ENCODE measurements at places on chromosomes 1 and 21.

GRCh38 chr21:44760376-44760775 is 41.2 kb downstream of the UBE2G2 start:
- no peak for DNase-seq

GRCh38 chr21:14554948-14555347 is 8.8 kb upstream of the SAMSN1 start:
- no peak for DNase-seq

GRCh38 chr1:210413951-210414350 is 85.2 kb downstream of the HHAT start:
- DNase-seq: no peak

GRCh38 chr1:12622506-12622905 is 4.5 kb upstream of the DHRS3 start:
- DNase-seq: no peak

GRCh38 chr1:207172321-207172720 is 68.3 kb downstream of the C4BPA start:
- DNase-seq: no peak

DNA sequence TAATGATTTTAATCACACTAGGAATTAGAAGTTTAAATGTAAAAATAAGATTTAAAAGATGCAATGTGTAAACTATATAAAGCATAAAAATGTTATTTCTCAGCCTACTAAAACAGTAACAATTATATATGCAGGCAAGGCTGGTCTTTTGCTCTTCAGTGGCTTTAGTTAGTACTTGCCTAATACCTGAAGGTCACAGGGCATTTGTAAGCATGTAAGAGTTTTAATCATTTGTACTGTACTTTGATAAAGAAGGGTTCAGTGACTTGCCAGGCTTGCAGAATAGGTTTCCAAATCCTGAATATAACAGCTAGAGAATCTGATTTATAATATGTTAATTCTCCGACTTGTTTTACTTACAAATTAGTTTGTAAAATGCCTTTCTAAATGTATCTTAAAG is 256.5 kb downstream of the GPR52 start:
- DNase-seq: no peak

GRCh38 chr1:9235096-9235459 is 504 bp downstream of the H6PD start:
- no peak for DNase-seq

- DNase-seq: no peak
Observed at GRCh38 chr21:25412100-25412499, 195.2 kb downstream of the MRPL39 start.

GRCh38 chr1:244387415-244387814 is 64.3 kb downstream of the ADSS2 start:
- DNase-seq: no peak

- no peak for DNase-seq
Observed at GRCh38 chr21:26194811-26195251, 24.3 kb upstream of the APP start.

DNA sequence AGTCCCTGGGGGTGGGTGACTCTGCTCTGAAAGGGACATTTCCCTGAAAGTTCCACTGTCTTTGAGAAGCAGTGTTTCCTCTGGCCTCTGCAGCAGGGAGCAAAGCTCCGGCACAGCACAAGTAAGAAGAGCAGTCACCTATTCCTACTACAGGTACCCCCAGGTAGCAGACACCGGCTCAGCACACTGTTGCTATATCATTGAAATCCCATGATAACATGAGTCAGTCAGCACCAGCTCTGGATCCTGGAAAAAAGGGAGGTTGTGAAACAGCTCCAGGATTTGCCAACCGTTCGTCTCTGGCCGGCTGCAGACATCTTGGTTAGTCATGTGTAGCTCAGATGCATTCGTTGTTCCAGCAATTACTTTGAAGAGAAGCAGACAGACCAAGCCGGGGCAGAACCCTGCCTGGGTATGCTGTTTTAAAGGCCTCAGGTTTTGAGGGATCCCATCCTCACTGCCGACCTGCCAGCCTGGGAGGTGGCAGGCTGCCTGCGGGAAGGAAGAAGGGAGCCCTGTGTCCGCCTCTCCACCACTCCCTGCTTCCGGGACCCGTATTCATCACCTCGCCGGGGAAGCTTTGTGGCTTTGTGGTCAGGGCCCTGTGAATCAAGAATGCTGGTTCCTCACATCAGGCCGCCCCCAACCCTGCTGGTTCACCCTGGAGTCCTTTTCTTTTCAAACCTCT is 139.2 kb downstream of the CLIC6 start:
- peak; percentile 98 for DNase-seq

- no peak for DNase-seq
Observed at GRCh38 chr1:3814065-3814464, 17.8 kb upstream of the LRRC47 start.

DNA sequence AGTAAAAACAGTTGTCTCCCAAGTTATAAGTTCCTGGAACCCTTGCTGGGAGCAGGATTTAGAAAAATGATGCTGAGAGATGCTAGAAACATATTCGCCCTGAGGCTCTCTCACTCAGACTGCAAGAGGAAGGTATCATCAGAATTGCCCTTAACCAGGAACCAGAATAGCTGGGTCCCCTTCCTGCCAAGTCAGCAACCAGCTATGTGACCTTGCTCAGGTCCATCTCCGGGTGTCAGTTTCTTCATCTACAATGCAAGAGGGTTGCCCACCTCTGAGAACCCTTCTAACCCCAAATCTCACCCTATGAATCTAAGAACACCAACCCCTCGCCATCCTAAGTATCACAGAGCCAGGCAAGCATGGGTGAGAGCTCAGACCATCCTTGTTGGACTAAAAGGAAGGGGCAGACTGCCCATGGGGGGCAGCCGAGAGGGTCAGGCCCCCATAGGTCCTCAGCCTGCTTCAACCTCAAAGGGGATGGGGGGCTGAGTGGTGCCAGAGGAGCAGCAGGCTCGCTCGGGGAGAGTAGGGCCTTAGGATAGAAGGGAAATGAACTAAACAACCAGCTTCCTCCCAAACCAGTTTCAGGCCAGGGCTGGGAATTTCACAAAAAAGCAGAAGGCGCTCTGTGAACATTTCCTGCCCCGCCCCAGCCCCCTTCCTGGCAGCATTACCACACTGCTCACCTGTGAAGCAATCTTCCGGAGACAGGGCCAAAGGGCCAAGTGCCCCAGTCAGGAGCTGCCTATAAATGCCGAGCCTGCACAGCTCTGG is 390 bp upstream of the S100A9 start:
- no peak for DNase-seq

DNA sequence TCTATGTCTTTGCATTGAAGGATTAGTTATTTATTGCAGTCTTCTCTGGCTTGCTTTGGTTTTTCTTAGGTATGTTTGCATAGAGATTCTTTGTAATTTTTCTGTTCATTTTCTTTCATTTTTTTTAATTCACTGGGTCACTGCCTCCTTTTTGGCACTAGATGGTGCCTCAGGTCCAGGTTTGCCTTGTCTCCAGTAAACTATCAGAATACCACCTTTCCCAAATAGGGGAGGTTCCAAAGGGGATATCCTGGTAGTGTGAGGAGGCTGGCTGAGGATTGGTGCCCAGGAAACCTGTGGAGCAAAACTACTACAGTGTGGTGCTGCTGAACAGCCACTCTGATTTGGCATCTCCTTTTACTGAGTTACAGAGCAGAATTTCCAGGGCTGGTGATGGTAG is 257.1 kb downstream of the KCTD3 start:
- no peak for DNase-seq

DNA sequence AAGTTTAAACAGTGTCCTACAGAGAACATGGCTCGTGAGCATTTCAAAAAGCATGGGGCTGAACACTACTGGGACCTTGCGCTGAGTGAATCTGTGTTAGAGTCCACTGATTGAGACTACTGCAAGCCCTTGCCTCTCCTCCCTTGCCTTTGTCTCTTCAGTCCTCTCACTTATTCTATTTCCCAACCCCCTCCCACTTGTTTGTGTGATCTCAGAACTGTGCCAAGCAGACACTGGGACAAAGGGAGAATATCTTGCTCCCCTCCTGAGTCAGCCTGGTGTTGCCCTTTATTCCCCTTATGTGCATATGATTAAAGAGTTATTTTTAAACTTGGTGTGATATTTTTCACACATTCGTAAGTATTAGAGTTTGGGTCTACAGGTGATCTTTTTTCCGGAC is 11.1 kb upstream of the RPRD2 start:
- no peak for DNase-seq

GRCh38 chr1:54506594-54506993 is 41.4 kb upstream of the ACOT11 start:
- DNase-seq: no peak

GRCh38 chr1:16900751-16901150 is 5.0 kb downstream of the RNU1-2 start:
- DNase-seq: peak; percentile 23

GRCh38 chr1:198167436-198167934 is 10.7 kb downstream of the NEK7 start:
- DNase-seq: no peak

GRCh38 chr1:223066415-223066814 is 76.6 kb downstream of the TLR5 start:
- DNase-seq: no peak

GRCh38 chr1:115882913-115883902 is 42.3 kb upstream of the NHLH2 start:
- DNase-seq: no peak

- DNase-seq: peak; percentile 26
Observed at GRCh38 chr1:154609398-154610380, 1.7 kb upstream of the ADAR start.

DNA sequence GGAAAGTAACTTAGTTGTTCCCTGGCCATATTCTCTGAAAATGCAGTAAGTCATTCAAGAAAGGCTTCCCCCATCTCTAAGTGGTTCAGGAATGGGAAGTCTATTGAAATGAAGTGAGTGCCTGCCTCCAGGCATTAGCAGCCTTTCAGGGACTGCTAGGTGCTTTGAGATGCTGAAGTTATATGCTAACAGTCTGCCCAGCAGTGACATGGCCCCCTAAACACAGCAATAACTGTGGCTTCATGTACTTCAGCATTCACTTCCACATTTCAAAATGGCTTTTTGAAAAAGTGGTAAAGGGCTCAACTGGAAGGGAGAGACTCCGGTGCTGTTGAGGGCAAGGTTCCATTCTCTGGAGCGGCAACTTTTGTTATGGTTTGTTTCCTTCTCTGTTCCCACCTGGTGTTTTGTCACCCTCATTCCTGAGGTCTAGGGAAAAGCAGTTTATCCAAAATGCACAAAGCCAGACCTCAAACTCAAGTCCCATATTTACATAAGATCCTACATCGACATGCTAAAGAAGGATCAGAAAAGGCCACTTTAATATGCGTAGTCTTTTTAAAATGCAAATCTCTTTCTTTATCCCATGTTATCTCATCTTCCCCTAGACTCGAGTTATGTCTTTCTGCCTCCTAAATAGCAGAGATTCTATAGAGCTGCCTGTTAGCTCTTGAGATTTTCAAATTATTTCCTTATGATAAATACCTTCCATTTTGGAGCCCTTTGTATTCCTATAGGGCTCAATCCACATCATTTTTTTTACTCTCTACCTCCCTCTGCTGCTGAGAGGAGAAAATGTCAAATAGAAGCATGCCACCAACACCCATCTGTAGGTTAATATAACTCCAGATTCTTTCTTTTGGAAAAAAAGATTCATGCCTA is 34.2 kb upstream of the LRRC8C start:
- DNase-seq: peak; percentile 52

GRCh38 chr1:27057801-27058625 is 45.4 kb upstream of the TENT5B start:
- no peak for DNase-seq

DNA sequence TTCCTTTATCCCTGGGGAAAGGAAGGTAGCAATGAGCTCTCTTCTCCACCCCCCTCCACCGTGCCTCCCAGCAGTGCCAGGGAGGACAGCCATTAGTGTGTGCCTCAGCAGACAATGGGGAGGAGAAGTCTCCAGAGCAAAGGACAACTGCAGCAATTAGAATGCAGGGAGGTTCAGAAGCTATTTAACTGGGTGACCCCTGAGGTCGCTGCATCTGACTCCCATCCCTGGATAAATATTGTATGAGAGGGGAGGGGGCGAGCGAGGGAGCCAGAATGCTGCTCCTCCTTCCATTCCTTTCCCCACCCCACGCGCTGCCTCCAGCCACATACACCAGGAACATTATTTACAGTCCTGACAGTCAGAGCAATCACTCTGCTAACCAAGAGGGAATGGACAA is 59.0 kb downstream of the ERI3 start:
- no peak for DNase-seq

DNA sequence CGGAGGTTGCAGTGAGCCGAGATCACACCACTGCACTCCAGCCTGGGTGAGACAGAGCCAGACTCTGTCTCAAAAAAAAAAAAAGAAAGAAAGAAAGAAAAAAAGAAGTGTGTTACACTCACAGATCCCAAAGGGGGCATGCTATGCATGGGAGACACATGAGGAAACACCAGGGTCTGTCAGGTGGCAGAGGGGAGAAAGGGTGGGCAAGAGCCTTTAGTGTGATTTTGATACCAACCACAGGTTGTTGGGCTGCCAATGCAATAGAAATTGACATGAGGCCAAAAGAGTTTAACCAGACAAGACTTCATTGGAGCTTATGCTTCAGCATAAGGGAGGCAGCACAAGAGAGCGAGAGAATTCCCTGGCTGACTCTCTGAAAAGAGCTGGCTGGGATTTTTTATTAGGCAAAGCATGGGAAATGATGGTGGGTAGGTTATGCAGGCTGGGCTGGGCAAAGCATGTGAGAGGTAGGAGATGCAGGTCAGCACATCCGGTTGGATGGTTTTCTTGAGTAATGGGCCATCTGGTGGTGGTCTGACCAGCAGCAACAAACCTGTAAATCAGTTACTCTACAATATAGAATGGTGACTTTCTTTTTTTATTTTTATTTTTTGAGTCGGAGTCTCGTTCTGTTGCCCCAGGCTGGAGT is 11.7 kb upstream of the EXTL1 start:
- no peak for DNase-seq

GRCh38 chr21:42219606-42220137 is 732 bp downstream of the ABCG1 start:
- DNase-seq: no peak

DNA sequence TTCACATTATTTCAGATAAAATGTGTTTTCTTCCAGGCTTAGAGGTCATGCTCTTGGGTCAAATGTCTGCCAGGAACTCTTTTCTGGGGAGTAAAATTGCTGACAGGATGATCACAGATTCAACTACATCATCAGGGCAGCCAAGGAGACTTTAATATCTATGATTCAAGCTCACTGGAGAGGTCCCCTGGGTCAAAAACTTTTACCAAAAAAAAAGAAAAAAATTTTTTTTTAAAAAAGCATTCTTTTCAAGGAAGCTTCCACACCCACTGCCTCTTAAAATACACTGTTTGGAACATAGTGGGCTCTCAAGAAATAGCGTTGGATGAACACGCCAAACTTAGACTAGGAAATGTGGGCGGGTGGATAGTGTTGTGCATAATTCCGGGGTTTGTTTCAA is 81.3 kb downstream of the TIAM1 start:
- DNase-seq: no peak

- DNase-seq: no peak
Observed at GRCh38 chr1:51240084-51240483, 4.0 kb downstream of the RNF11 start.

- DNase-seq: peak; percentile 60
Observed at GRCh38 chr1:215637041-215637573, 70.0 kb downstream of the KCTD3 start.

GRCh38 chr1:63269571-63269970 is 52.8 kb upstream of the FOXD3 start:
- no peak for DNase-seq

- peak; percentile 75 for DNase-seq
Observed at GRCh38 chr1:235415008-235415904, 48.0 kb downstream of the TBCE start.

- DNase-seq: peak; percentile 9
Observed at GRCh38 chr1:237736372-237737029, 154.2 kb downstream of the ZP4 start.
